ENCODE measurements at places on chromosomes 16 and 17. TPM values are rescaled to one million over a fixed set of nuclear protein-coding genes. Genes with fewer than 3 reads are reported as not detected.

DNA sequence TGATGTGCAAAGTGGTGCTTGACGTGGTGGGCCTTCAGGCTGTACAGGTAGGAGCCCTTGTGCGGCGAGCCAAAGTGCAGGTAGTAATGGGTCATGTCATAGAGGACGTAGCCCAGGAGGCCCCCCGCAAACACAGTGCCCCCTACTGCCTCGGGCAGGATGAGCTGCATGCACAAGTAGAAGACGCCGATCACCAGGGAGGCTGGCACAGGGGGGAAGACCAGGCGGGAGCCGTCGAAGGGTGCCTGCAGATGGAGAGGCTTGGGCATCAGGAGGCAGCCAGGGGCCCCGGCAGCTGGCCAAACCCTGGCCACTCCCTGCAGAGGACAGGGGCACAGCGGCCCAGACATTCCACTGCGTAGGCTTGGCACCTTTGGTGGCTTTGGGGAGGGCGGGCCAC is 15.7 kb upstream of the MLKL start:
- no peak for DNase-seq

Gene NGFR
- total RNA-seq: 0.37 TPM

- peak; percentile 71 for DNase-seq
Observed at GRCh38 chr16:2008009-2008526, 1.6 kb downstream of the ZNF598 start.

- no peak for DNase-seq
Observed at GRCh38 chr16:8611886-8612600, 9.5 kb upstream of the METTL22 start.

Gene SLC5A2
- not detected for total RNA-seq

- DNase-seq: no peak
Observed at GRCh38 chr16:10262377-10263132, 80.3 kb upstream of the GRIN2A start.

- no peak for DNase-seq
Observed at GRCh38 chr17:63647936-63648335, 25.7 kb downstream of the MAP3K3 start.

- DNase-seq: no peak
Observed at GRCh38 chr17:10162096-10162495, 36.3 kb downstream of the GAS7 start.

DNA sequence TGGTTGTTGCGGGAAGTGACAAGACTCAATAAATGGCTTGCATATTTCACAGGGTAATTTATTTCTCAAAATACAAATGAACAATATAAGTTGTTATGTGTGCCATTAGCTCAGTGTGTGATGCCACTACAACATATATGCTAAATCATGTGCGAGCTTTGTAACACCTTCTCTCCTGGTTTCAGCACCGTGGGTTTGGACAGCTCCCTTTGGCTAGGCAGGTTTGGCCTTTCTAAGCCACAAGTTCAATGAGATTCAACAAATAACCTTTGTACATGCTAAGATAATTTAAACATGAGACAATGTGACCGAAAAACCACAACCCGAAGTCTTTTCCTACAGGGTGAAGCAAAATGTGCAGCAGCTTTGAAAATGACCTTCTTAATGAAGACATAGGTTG is 563.9 kb downstream of the TMEM114 start:
- DNase-seq: no peak

DNA sequence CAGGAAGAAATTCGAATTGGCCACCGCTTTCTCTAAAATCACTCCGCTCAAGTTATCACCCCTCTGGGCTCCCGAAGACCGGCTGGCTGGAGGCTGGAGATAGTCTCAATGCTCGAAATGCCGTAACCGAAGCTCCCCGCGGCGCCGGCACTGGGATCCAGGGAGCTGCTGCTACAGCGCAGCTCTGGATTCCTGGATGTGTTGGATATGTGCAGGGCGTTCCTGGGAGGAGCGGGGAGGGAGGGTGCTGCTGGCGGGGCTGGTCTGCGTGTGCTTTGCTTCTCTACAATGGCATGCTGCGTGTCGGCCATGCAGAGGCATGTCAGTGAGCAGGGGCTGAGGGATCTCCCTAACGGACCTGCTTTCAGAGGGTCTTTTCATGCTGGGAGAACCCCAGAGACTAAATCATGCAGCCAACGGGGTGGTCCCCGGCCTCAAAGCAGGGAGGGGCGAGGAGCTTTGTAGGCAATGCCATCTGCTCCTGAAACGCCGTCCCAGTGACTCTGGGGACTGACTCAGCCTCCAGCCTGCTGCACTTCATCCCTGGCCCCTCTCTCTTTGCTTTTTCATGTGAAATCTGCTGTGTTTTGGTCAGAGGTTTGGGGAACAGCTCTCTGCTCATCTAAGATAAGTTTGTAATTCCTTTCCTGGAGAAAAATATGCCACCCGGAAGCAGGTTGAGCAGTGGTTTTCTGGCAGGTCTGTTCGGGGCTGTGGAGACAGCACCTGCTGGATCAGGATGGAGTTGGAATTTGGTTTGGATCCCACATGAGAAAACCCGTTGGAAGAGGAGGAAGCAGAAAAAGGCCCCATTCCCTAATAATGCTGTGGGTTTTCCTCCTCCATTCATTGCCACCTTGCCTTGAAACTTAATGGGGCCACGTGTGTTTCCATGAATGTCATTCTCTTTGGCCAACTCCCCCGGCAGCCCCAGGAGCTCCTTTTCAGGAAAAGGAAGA is 311.4 kb downstream of the SEC14L1 start:
- no peak for DNase-seq

Gene CLDN7
- total RNA-seq: not detected

- DNase-seq: no peak
Observed at GRCh38 chr17:54259476-54259875, 436.7 kb downstream of the KIF2B start.

Gene IRX3
- 0.64 TPM for total RNA-seq

DNA sequence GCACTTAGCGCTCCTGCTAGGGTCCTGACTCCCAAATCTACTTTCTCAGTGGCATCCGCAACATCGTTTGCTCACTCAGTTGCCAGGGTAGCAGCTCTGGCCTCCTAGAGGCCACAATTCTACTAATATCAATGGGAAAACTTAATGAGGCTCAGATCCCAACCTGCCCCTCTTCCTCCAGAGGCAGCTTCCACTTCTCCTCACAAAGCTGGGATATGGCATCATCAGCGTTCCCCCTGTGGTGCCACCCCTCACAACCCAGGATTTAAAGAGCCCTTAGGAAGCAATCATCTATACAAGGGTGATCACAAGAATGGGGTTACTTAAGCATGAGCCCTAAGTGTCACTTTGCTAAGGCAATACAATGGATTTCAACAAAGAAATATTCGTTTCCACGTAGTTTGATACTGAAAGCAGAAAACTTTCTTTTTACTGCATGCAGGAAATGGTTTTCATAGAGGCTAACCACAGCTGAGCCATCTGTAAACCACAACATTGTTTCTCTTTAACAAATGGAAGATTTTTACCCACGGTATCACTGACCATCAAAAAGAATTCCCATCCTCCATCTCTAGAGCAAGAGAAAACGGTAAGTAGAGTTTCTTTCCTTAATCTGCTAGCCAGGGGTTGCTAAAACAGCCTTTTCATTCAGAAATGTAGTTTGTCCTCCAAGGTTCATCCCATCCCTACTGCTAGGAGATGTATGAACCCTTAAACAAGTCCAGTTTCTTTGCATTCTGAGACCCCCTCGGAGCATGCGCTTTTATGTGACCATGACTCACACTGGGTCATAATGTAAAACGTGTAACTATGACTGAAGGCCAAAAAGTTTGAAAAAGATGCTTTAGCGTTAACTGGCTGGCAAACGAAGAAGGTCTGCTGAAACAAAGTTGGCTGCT is 68.3 kb upstream of the BCAR1 start:
- peak; percentile 80 for DNase-seq

Gene OR3A3
- not detected for total RNA-seq

- DNase-seq: no peak
Observed at GRCh38 chr16:28164140-28164539, 47.6 kb downstream of the XPO6 start.

Gene HAPSTR1
- 37.0 TPM for total RNA-seq

GRCh38 chr16:73062001-73062616 is 14.2 kb upstream of the ZFHX3 start:
- DNase-seq: no peak

GRCh38 chr17:81961521-81962498 is 823 bp upstream of the NOTUM start:
- no peak for DNase-seq

Gene KRTAP2-1
- total RNA-seq: not detected

GRCh38 chr17:30950669-30951399 is 20.0 kb upstream of the RNF135 start:
- peak; percentile 36 for DNase-seq

DNA sequence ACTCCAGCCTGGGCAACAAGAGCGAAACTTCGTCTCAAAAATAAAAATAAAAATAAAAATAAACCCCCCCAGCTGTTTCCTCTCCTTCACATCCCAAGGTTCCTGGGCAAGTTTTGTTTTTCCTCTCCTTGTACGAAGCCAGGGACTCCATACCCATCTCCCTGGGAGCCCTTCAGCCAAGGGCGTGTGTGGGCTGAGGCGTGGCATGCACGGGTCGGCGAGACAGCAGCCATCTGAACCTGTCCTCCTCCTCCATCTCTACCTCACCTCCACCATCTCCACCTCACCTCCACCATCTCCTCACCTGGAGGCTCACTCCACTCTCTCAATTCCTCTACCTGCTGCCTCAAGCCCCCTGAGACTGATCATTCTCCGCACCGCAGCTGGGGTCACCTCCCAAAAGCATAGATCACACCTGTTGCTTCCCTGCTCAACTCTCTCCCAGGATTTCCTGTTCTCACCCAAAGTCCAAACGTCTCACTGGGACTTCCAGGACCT is 16.9 kb downstream of the AANAT start:
- DNase-seq: no peak

DNA sequence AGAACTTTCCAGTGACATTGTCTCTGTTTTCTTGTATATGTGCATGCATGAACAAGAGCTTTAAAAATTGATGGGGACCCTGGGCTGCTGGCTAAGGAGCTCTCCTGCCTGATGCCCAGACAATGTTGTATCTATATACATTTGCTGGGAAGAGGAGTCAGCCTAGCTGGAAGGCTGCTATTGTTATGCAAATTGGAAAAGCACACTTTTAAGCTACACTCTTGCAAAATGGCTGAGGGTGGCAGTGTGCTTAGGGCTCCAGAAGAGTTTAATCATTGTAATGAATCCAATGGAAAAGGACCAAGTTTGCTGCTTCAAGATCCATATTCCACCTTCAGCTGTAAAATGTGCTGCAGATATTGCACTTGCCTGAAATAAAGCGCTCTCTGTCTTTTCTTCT is 171.8 kb downstream of the PRKCA start:
- DNase-seq: no peak

DNA sequence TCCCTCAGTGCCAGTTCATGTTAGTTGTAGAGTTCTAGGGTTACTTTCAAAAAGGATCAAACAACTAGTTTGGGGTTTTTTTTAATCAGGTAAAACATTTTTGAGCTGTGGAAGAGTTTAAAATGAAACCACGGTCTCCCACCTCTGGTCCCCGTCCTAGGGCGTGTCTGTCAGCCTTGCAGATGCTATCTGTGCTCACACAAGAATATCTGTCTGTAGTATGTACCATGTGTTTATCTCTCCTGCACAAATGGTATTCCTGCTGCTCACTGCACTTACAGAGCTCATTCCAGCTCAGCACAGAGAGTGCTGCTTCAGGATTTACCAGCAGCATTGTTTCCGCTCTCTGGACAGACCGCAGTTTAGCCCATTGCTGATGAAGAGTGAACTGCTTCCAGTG is 38.9 kb downstream of the UBN1 start:
- DNase-seq: no peak

GRCh38 chr16:10168258-10168657 is 14.0 kb downstream of the GRIN2A start:
- DNase-seq: peak; percentile 16

Gene MPV17L
- total RNA-seq: not detected

Gene SP2
- 1.9 TPM for total RNA-seq

GRCh38 chr17:66893382-66893781 is 58.5 kb downstream of the CACNG5 start:
- no peak for DNase-seq

DNA sequence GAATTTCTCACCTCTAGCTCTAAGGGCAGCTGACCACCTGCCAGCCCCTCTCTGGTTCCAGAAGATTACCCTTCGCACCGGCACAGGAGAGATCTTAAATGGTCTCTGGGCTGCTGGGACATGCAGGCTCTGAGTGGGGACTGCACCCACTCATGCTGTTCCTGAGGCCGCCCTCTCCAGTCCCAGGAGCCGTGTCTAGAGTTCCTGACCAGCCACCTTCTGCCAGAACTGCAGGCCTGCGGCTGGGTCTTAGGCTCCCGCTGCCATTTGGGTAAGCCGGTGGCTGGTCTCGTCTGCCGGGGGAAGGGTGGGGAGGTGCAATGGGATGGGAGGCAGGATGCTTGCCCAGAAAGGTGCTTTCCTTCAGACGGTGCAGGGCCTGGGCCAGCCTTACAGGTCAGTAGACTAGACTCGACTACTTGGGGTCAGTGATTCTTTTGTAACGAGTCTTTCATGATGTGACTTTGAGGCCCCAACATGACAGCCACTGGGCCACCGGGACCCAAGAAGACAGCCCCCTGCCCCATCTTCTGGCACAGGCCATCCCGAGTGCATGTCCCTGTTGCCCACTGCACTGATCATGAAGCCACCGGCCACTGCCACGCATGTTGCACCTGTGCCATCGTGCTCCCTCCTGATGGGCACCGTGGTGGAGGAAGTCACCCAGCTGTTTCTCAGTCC is 26.4 kb downstream of the B9D1 start:
- no peak for DNase-seq

DNA sequence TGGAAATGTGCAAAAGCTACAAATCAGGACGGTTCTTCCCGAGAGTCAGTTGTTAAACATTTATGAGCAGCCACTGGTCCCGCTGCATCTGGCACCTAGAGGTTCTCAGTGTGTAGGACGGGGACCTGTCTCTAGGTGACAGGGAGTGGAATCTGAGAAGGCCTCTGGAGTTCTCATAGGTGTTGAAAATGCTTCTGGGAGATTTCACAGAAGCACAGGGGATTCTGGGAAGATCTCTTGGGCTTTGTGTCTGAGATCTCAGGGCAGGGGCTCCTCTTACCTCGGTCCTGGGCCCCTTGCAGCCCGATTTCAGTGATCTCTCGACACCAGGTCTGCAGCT is 8.9 kb downstream of the ALOX15 start:
- no peak for DNase-seq

GRCh38 chr17:70499067-70499786 is 329.9 kb downstream of the KCNJ2 start:
- no peak for DNase-seq

All from H4 (cell line).